Cortex of kidney (tissue), 1 donor: ENCODE measurements at places on chromosomes 3 and 15.

DNA sequence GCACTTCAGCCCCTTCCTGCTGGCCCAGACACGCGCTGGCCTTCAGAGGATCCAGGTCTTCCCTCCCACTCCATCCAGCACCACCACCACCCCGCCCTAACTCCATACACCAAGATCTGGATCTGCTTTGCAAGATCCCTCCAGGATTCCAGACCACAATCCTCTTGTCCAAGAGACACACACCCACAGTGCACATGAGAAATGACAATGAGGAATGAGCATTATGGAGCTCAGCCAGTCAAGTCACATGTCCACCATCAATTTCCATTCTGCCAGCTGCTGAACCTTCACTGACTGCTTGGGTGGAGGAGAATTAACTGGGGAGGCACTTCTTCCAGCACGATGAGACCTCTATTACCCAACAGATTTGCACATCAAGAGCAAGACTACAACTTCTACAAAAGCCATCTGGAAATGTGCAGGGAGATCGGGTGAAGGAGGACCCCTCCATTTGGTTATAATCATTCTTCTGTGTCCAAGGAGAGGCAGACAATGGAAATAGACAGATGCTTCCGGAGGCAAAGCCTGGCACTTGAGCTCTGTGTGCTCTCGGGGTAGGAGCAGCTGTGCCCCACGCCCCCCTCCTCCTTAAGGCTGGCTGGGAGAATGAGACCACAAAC, 12.3 kb upstream of the SPATA12 start:
- no peak for DNase-seq

DNA sequence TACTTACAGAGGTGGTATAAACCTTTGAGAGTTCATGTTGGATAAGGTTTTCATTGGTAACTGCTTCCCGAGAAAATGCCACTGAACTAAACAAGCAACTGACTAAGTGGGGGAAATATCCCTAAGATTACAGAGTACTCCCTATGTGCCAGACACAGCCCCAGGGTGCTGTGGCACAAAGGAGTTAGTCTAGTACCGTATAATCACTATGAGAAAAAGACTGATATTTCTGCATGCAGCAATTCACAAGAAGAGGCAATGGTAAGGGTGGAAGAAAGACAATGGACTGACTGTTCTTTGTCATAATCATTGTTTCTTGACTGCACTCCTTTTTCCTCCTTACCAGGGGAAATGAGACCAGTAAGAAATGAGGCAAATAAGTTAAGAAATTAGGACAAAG, 20.0 kb upstream of the SLC25A26 start:
- DNase-seq, result no peak

- no peak for DNase-seq
These were observed 542.2 kb downstream of the FOXP1 start for GRCh38 chr3:71041371-71041770.

DNA sequence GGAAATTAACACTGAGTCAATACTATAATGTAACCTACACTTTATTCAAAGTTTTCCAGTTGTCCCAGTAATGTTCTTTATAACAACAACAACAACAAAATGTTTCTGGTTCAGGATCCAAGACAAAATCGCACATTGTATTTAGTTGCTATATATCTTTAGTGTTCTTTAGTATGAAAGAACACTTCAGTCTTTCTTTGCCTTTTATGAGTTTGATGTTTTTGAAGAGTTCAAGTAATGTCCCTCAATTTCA, 7.6 kb upstream of the GRAMD1C start:
- no peak for DNase-seq

GRCh38 chr15:37088436-37088835, 11.9 kb downstream of the MEIS2 start:
- DNase-seq, result no peak

- DNase-seq, result no peak
These were observed 1.3 kb upstream of the CTNNB1 start for GRCh38 chr3:41198046-41198445.

- DNase-seq, result no peak
These were observed 236.9 kb downstream of the NTRK3 start for GRCh38 chr15:88019656-88020055.

GRCh38 chr3:8759038-8759707, 10.2 kb downstream of the OXTR start:
- no peak for DNase-seq

GRCh38 chr15:72156928-72157327, 38.7 kb downstream of the SENP8 start:
- no peak for DNase-seq

- no peak for DNase-seq
These were observed 201.7 kb downstream of the MEIS2 start for GRCh38 chr15:36898536-36899126.

- no peak for DNase-seq
These were observed 216.4 kb downstream of the MEIS2 start for GRCh38 chr15:36883713-36884517.

DNA sequence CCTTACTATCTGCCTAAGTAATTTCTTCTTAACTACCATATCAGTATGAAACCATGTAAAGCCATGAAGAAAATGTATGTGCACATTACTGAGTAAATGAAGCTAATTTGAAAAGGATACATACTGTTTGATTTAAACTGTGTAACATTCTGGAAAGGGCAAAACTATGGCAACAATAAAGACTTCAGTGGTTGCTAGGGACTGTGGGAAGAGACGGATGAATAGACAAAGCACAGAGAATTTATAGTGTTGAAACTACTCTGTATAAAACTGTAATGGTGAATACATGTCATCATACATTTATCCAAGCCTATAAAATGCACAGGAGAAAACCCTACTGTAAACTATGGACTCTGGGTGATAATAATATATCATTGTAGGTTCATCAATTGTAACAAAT, 1103.7 kb upstream of the EPHA6 start:
- no peak for DNase-seq

DNA sequence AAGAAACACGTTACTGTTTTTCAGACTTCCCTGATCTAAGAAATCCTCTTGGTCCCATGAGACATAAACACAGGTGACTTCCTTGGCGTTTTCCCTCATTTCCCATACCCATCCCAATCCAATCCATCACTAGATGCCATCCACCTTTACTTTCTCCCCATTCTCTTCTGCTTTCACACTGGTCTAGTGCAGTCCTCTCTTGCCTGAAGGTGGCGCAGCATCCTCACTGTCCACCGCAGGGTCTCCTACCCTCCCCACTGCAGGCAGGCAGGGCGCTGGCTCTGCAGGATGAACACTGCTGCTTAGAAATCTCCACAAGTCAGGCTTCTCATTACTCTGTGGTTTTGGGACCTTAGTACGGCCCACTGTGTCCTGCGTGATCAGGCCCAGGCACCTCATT, 58.2 kb downstream of the RAB7A start:
- DNase-seq, result no peak

GRCh38 chr3:51673181-51673801, 2.2 kb downstream of the TEX264 start:
- no peak for DNase-seq

GRCh38 chr3:61460636-61461035, 100.7 kb upstream of the PTPRG start:
- DNase-seq, result no peak

- no peak for DNase-seq
These were observed 128.2 kb downstream of the SUCLG2 start for GRCh38 chr3:67526246-67526645.

DNA sequence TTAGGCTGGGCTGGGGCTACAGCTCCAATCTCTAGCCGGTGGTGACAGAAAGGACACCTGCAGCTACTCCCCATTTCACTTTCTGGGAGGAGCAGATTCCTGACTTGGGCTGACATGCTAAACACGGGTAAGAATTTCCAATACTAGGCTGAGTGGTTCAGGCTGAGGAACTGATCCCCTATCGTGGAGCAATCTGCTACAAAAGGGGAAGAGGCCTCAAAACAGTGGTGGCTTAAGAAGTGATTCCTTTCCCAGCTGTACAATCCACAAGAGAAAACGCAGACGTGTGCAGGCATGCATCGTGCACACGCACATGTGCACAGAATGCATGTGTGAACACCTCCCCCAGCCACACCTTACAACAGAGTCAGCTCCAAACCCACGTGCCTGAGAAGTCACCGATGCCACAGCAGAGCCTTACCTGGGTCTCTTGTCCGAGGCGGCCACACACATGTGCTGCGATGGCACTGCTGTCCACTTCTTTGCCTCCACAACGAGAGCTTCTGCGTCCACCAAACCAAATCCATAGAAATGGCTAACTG, 86.7 kb upstream of the SNRPA1 start:
- DNase-seq, result no peak

- DNase-seq, result no peak
These were observed 80.4 kb downstream of the TRANK1 start for GRCh38 chr3:36864180-36865053.

DNA sequence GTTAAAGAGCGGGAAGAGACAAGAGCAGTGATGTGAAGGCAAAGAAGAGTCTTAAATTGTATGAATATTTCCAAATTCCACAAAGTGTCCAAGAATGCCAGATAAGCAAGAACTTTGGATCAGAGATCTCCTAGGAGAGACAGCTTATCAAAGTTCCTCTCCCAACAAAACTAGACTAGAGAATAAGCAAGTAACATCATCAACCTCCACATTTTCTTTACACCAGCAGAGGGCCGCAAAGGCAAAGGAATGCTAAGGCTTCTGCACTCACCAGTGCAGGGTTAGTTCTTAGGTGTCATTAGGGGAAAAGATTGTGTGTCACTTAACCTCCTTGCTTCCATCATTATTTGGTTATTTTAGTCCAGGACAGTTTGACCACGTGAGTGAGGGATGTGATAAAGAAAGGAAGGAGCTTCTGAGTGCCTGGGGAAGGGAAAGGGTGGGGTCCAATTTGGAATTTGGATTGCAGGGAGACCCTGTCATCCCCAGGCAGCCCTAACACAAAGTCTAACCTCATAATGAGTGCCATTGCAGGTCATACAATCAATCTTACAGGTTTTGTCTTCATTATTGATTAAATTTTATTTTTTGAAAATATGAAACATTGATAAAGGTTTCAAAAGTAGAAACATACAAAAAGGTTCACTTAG, 7.5 kb upstream of the CMTM6 start:
- DNase-seq, result no peak

- DNase-seq, result no peak
These were observed 3.4 kb downstream of the LINGO1 start for GRCh38 chr15:77629070-77630030.

GRCh38 chr3:147356909-147357900, 49.1 kb downstream of the ZIC4 start:
- no peak for DNase-seq

DNA sequence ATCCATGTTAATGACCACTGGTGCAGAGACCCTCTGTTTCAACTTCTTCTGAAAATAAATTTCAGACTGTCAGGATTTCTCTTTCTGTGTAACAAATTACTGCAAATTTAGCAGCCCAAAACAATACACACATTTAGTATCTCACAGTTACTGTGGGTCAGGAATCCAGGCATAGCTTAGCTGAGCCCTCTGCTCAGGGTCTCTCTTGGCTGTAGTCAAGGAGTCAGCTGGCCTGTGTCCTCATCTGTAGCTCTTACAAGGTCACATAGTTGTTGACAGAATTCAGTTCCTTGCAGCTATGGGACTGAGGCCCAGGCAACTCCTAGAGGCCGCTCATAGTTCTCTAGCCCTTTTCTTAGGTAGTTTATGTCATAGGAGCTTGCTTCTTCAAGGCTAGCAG, 51.9 kb downstream of the NKIRAS1 start:
- DNase-seq, result no peak

DNA sequence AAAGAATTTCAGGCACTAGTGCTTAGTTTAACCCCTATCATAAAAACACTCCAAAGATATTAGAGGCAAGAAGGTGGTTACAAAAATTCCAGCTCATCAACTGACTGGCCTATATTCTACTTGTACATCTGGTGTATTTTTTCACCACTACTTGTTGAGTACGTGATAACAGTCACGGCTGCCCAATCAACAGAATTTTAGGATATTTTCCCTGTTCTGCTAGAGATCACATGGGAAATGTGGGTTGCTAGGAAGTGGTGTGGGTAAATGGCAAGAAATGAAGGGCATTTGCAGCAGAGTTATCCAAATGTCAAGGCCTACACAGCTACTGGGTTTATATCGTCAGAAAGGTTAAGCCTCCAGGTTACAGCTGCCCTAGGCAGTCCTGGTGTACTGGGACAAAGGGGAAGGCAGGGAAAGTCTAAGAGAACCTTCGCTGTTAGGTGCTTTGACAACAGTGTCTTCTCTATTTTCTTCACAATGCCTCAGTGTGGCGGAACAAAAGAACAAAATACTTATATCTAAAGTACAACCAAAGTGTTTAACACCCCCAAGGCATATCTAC, 81.9 kb downstream of the FMN1 start:
- DNase-seq, result no peak

DNA sequence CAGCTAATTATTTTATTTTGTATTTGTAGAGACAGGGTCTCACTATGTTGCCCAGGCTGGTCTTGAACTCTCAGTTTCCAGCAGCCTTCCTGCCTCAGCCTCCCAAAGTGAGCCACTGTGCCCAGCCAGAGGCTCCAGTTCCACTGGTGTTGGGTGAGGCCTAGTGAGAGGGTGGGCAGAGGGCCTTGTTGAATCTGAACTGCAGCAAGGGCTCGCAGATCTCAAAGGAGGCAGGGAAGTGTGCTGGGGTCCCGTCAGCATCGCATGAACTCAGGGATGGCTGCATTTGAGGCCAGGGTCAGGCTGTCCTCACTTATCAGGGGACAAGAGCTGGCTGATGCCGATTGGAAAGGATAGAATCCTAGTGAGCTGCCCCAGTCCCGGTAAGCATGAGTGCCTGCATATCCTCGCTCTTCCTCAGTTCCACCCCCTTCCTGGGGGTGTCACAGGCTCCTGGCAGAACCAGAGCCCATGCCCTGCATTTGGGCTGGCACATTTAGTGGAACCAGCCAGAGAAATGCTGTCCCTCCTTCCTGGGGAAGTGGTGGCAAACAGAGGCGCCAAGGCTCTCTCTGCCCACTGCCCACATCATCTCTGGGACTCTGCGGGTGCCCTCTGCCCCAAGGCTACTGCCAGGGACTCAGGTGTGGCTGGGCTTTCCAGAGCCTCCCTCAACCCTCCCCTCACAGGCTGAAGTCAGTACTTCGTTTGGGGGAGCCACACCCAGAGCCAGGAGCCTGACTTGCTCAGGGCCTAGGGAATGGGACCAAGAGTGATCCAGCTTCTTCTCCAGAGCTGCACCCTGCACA, 24.1 kb downstream of the ALS2CL start:
- no peak for DNase-seq

- DNase-seq, result no peak
These were observed 26.0 kb upstream of the BUB1B start for GRCh38 chr15:40134885-40135284.

- no peak for DNase-seq
These were observed 333.4 kb downstream of the THSD4 start for GRCh38 chr15:71448688-71449114.

DNA sequence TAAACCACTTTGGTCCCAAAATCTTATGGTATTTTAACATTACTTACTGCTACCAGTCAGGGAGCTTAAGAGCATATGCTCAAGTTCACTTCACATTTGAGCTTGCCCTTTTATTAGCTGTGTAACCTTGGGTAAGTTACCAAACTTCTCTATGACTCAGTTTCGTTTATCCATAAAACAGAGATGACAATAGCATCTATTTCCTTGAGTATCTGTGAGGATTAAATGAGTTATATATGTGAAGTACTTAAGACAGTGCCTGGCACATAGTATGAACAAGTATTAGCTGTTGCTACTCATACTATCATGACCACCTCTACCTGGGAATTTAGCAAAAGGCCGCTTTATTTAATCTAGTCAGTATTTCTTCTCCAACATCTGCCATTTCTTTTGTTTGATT, 5.9 kb downstream of the ATOSA start:
- no peak for DNase-seq

GRCh38 chr3:48432411-48433371, 2.8 kb upstream of the PLXNB1 start:
- no peak for DNase-seq
